ENCODE measurements at places on chromosomes 16 and 17. TPM values are rescaled to one million over a fixed set of nuclear protein-coding genes. Genes with fewer than 3 reads are reported as not detected.

Gene SLC47A2
- not detected for total RNA-seq

Gene KRT9
- not detected for total RNA-seq

Gene MFSD6L
- 0.97 TPM for total RNA-seq

Gene LGALS9B
- 2.0 TPM for total RNA-seq

Gene CCL17
- total RNA-seq, result not detected

Gene G6PC1
- not detected for total RNA-seq

Gene HSF5
- total RNA-seq, result 0.60 TPM

Gene PRSS21
- total RNA-seq, result 5.6 TPM

Gene SNAI3
- total RNA-seq, result 14.4 TPM

Gene PIGQ
- total RNA-seq, result 54.3 TPM

Gene SCPEP1
- 16.6 TPM for total RNA-seq

Gene RPL27
- 1,066 TPM for total RNA-seq

Gene MYOCD
- not detected for total RNA-seq

Gene NKD1
- total RNA-seq, result 1.1 TPM

Gene FSCN2
- 0.94 TPM for total RNA-seq

Gene KCNJ16
- total RNA-seq, result not detected

- peaks cover 48% of the 10 kb centered on the region for H3K4me1 ChIP-seq
- peak overlapping the region; percentile 94 for H3K4me3 ChIP-seq
- H3K36me3 ChIP-seq, result no peaks in the 10 kb centered on the region
- peaks cover 3% of the 10 kb centered on the region for H3K27me3 ChIP-seq
- DNase-seq, result no peak
- H3K27ac ChIP-seq, result peak overlapping the region; percentile 80
Observed at GRCh38 chr17:40112718-40113109, 9.1 kb upstream of the MSL1 start.

DNA sequence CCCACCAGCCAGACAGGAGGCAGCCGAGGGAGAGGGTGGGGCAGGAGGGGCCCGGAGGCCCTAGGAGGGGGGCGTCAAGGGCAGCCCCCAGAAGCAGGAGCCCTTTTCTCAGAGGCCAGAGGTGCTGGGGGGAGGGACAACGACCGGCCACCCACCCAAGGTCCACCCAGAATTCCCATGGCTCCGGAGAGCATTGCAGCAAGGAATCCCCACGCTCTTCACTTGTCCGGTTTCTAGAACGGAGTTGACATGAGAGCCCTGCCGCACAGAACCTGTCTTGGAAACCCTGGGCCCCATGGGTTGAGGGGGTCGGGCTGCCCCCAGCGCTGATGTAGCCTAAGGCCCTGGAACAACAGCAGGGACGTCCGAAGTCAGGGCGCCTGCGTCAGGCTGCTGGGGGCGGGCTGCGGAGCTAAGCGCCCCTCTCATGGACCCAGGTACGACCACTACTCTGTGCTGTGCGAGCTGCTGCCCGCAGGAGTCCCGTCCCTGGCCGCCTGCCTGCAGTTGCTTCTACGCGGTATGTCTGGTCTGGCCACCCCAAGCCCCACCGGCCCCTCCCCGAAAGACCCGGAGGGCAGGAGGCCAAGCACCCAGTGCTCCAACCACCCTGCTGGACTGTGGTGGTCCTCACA lies 11.2 kb downstream of the CYBC1 start:
- DNase-seq, result no peak
- H3K27ac ChIP-seq, result no peak overlapping the region
- H3K4me1 ChIP-seq, result peaks cover 3% of the 10 kb centered on the region
- H3K4me3 ChIP-seq, result no peak overlapping the region

GRCh38 chr17:61412860-61413660 lies 13.4 kb downstream of the TBX2 start:
- H3K4me3 ChIP-seq, result peak overlapping the region; percentile 62
- peaks cover 39% of the 10 kb centered on the region for H3K27me3 ChIP-seq
- no peak for DNase-seq
- peaks cover 12% of the 10 kb centered on the region for H3K4me1 ChIP-seq

GRCh38 chr16:10876799-10877341 lies at the start of gene CIITA:
Gene CIITA, plus strand, starts transcription at chr16:10877202. Its CDS starts 129 bp downstream, at chr16:10877331.
- H3K4me3 ChIP-seq, result peak within 1 kb of the TSS; percentile 97
- H3K27ac ChIP-seq, result peak within 1 kb of the TSS; percentile 53
- H3K27me3 ChIP-seq, result peaks cover 47% of the 10 kb centered on the region

- DNase-seq, result no peak
- H3K27me3 ChIP-seq, result no peaks in the 10 kb centered on the region
- H3K36me3 ChIP-seq, result no peaks in the 10 kb centered on the region
- H3K4me3 ChIP-seq, result no peak overlapping the region
- no peak overlapping the region for H3K27ac ChIP-seq
Observed at GRCh38 chr17:78617511-78618061, 40.4 kb upstream of the DNAH17 start.

- no peak overlapping the region for H3K4me3 ChIP-seq
- no peaks in the 10 kb centered on the region for H3K36me3 ChIP-seq
- H3K4me1 ChIP-seq, result peaks cover 2% of the 10 kb centered on the region
- DNase-seq, result no peak
- no peak overlapping the region for H3K27ac ChIP-seq
Observed at GRCh38 chr17:67526700-67527099, 149.6 kb downstream of the PITPNC1 start.

GRCh38 chr17:12545877-12546513 lies 119.7 kb upstream of the MYOCD start:
- H3K4me3 ChIP-seq, result no peak overlapping the region
- DNase-seq, result no peak
- H3K4me1 ChIP-seq, result no peaks in the 10 kb centered on the region
- H3K36me3 ChIP-seq, result no peaks in the 10 kb centered on the region

- peaks cover 51% of the 10 kb centered on the region for H3K4me1 ChIP-seq
- DNase-seq, result no peak
- no peaks in the 10 kb centered on the region for H3K27me3 ChIP-seq
- H3K4me3 ChIP-seq, result peak overlapping the region; percentile 91
- H3K36me3 ChIP-seq, result peaks cover 15% of the 10 kb centered on the region
Observed at GRCh38 chr16:11799017-11799381, 1.9 kb upstream of the ZC3H7A start.

- H3K27me3 ChIP-seq, result no peaks in the 10 kb centered on the region
- DNase-seq, result no peak
- no peak overlapping the region for H3K4me3 ChIP-seq
- peaks cover 10% of the 10 kb centered on the region for H3K4me1 ChIP-seq
- H3K27ac ChIP-seq, result no peak overlapping the region
Observed at GRCh38 chr16:12758031-12758669, 45.5 kb downstream of the CPPED1 start.

- H3K27me3 ChIP-seq, result peaks cover 61% of the 10 kb centered on the region
- peaks cover 2% of the 10 kb centered on the region for H3K4me1 ChIP-seq
- H3K27ac ChIP-seq, result no peak overlapping the region
- no peak for DNase-seq
Observed at GRCh38 chr17:9024497-9024896, 3.2 kb downstream of the NTN1 start.

- no peak overlapping the region for H3K27ac ChIP-seq
- H3K27me3 ChIP-seq, result no peaks in the 10 kb centered on the region
- DNase-seq, result no peak
Observed at GRCh38 chr17:50841277-50841948, 6.0 kb downstream of the WFIKKN2 start.

DNA sequence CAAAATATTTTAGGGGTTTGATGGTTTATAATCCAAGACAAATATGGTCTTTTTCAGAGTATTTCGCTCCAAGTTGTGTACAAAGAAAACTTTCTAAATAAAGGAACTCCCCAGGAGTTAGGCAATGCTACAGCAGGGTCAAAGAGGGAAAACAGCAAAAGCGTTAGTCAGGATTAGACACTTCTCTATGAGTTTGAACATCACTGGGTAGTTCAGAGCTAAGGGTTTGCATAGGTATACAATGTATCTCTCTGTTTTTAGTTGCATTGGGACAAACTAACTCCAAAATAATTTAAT lies 34.8 kb downstream of the FAM20A start:
- DNase-seq, result no peak
- no peaks in the 10 kb centered on the region for H3K4me1 ChIP-seq
- no peak overlapping the region for H3K27ac ChIP-seq
- H3K4me3 ChIP-seq, result no peak overlapping the region

GRCh38 chr17:2053380-2054261 lies 1.3 kb upstream of the HIC1 start:
- peaks cover 14% of the 10 kb centered on the region for H3K27me3 ChIP-seq
- DNase-seq, result peak; percentile 90
- peak overlapping the region; percentile 85 for H3K4me3 ChIP-seq
- H3K36me3 ChIP-seq, result peaks cover 3% of the 10 kb centered on the region

DNA sequence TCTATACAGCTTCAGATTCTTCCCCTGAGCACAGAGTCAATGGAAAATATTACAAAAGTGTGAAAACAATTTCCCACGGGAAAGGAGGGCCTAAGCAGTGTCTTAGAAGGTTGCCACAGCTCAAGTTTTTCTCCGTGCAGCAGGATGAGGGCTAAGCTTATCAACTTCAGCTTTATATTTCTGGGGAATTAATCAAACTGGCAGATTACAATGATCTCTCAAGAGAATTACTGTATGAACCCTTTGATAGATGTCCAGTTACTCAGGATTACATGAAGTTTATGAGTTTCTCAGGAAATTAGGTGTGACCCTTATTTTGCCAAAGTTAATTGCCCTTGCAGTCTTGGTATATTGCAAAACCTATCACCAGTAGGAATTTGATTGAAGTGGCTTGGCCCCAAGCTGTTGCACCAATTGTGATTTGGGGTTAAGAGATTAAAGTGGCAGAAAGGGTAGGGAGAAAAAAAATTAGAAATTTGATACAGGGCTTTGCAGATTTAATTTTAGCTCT lies 298.4 kb downstream of the MAP2K6 start:
- no peak overlapping the region for H3K4me3 ChIP-seq
- H3K27ac ChIP-seq, result no peak overlapping the region
- no peaks in the 10 kb centered on the region for H3K36me3 ChIP-seq

DNA sequence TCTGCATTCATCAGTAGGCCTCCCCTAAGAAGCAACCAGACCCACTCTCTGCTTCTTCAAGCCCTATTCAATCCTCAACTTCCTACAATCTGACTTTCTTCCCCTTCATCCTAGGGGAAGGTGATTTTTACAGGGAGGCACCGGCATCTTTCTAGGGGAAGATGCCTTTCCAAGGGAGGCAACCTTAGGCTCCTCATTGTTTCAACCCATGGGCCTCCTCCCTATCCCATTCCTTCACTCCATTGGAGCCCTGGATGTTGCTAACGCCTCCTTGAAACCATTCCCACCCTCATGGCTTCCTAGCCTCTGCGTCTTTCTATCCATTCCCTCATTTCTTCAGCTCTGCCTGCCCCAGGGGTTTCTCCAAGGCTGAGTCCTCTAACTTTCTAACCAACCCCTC lies 2.7 kb upstream of the CUEDC1 start:
- peaks cover 61% of the 10 kb centered on the region for H3K27me3 ChIP-seq
- H3K4me3 ChIP-seq, result no peak overlapping the region
- DNase-seq, result no peak

GRCh38 chr17:36683387-36683786 lies 82.0 kb downstream of the MRM1 start:
- no peaks in the 10 kb centered on the region for H3K36me3 ChIP-seq
- H3K4me3 ChIP-seq, result no peak overlapping the region
- peaks cover 2% of the 10 kb centered on the region for H3K4me1 ChIP-seq
- H3K27ac ChIP-seq, result no peak overlapping the region

- H3K4me1 ChIP-seq, result peaks cover 11% of the 10 kb centered on the region
- H3K27ac ChIP-seq, result no peak overlapping the region
- H3K4me3 ChIP-seq, result no peak overlapping the region
- no peak for DNase-seq
Observed at GRCh38 chr17:80382446-80382845, 32.5 kb upstream of the ENDOV start.

GRCh38 chr17:57569021-57569420 lies 176.1 kb downstream of the CCDC182 start:
- peaks cover 2% of the 10 kb centered on the region for H3K4me1 ChIP-seq
- DNase-seq, result no peak
- H3K36me3 ChIP-seq, result no peaks in the 10 kb centered on the region
- H3K27ac ChIP-seq, result no peak overlapping the region
- no peaks in the 10 kb centered on the region for H3K27me3 ChIP-seq
- H3K4me3 ChIP-seq, result no peak overlapping the region

- no peaks in the 10 kb centered on the region for H3K4me1 ChIP-seq
- no peak overlapping the region for H3K27ac ChIP-seq
- no peak overlapping the region for H3K4me3 ChIP-seq
- DNase-seq, result no peak
Observed at GRCh38 chr16:64730261-64730660, 391.6 kb downstream of the CDH11 start.

DNA sequence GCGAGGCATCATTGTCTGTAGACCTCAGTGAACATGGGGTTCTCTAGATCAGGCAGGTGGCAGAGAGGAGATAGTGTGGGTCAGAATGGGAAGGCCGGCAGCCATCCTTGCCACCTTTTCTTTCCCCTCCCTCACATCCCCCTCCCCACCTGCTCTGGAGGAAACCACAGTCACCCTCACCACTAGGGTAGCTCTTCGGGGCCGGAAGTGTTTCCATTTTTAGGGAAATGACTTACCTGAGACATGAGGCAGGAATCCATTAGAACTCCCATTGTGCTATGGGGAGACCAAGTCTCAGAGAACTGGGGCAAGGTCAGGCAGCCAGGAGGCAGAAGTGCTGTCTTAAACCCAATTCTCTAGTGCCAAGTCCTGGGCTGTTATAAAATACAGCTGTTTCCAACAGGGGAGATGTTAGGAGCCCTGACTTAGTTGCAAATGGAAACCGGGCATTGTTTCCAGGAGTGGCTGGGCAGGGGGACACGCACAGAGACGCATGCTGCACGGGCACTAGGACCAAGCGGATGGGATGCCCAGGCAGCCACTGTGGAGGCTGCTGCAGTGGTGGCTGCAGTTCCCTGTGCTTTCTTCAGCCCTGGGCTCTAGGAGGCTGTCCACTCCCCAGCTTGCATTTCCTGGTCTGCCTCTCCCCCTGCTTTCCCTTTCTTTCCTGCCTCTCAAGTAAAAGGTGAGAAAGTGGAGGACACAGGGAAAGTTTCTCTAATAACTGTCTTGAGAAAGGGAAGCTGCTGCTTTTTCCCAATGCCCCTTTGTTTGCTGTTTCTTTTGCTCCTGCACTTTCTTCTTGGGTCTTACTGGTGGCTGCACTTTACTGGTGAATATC lies 2.8 kb downstream of the HAS3 start:
- H3K4me3 ChIP-seq, result peak overlapping the region; percentile 25
- peaks cover 5% of the 10 kb centered on the region for H3K36me3 ChIP-seq
- peaks cover 16% of the 10 kb centered on the region for H3K4me1 ChIP-seq
- peaks cover 19% of the 10 kb centered on the region for H3K27me3 ChIP-seq

GRCh38 chr16:82004601-82005000 lies 6.7 kb downstream of the SDR42E1 start:
- H3K27ac ChIP-seq, result no peak overlapping the region
- no peaks in the 10 kb centered on the region for H3K27me3 ChIP-seq
- H3K4me3 ChIP-seq, result no peak overlapping the region
- no peak for DNase-seq

GRCh38 chr16:78962457-78962929 lies 638.0 kb downstream of the MAF start:
- no peak overlapping the region for H3K4me3 ChIP-seq
- no peak overlapping the region for H3K27ac ChIP-seq
- no peaks in the 10 kb centered on the region for H3K27me3 ChIP-seq
- DNase-seq, result no peak

GRCh38 chr16:23699100-23699499 lies 13.9 kb downstream of the ERN2 start:
- peaks cover 10% of the 10 kb centered on the region for H3K27me3 ChIP-seq
- DNase-seq, result no peak
- H3K4me3 ChIP-seq, result no peak overlapping the region
- peaks cover 6% of the 10 kb centered on the region for H3K4me1 ChIP-seq
- no peak overlapping the region for H3K27ac ChIP-seq
- H3K36me3 ChIP-seq, result peaks cover 2% of the 10 kb centered on the region

Measured in activated naive CD8-positive, alpha-beta T cell treated with anti-CD3 and anti-CD28 coated beads, Interleukin-2, amount 10 ng/mL, durations not matched to agents 7 days and 5 days (primary cell).